NCI-H187 (cell line): ENCODE measurements at places on chromosomes 16 and 17.

DNA sequence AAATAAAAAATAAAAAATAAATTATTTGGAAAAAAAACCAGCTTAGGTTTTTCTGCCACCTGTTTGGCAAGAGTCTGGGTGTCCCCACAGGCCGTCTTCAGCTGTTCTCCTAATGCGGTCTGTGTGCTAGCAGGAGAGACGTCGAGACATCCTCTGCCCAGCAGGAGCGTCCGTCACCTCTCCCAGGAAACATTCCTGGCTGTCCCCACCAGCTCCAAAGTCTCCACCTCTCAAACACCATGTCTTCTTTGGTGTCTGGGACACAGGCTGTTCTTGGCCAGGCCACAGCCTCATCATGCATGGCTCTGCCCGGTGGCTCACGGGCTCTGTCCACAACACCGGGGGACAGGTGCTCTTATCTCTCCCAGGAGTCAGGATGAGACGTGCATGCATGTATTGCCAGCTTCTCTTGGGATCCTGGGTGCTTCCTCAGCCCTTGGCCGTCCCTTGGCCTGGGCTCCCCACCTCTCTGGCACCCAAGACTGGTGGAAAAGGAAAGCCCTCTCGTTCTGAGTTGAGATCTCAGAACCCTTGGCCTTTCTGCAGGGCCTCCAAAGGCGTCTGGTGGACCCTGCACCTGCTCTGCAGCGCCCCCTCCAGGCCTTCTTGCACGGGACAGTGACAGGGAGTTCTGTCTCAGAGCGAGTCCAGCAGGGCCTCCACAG is 84.9 kb upstream of the CBX4 start:
- DNase-seq: no peak

DNA sequence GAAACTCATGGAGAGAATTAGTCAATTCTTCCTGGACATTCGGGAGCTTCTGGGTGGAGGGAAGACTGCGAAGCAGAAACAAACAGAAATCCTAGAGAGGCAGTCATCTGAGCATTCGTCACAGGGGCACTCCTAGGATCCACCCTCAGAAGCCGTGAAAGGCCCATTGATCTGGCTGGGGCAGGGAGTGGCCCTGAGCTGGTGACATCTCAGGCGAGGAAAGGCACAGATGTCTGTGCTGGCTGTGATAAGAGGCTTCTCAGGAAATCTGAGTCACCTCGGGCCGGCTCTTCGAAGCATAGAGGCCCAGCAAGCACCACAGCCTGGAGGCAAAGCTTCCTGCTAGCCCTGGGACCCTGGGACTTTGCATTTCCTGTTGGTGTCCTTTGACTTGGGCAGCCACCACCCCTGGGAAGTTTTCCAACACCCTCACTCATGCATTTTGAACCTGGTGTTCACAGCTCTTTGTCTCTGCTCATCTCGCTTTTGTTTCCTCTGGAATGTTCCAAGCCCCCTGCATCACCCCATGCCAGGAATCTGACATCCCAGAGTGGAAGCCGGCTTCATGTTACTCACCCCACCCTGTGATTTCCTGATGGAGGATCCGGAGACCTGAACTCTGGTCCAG is 23.3 kb upstream of the CDRT4 start:
- DNase-seq: no peak

GRCh38 chr17:51948128-51948527 is 210.4 kb downstream of the CA10 start:
- no peak for DNase-seq

- DNase-seq: no peak
These were observed 621 bp upstream of the CSHL1 start for GRCh38 chr17:63911657-63912100.

GRCh38 chr16:57092786-57093411 is 516 bp downstream of the CPNE2 start:
- DNase-seq: no peak

DNA sequence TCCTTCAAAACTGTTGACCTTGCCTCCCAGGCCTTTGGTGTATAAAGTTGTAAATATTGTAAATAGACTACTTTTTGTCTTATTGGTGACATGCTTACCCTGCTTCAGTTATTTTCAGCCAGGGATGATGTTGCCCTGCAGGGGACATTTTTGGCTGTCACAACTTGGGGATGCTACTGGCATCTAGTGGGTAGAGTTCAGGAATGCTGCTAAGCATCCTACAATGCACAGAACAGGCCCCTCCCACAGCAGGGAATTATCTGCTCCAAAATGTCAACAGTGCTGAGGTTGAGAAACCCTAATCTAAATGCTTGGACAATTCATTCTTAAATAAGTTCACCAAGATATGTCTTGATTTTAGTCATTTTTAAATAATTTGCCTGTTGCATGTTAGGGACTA is 459.8 kb downstream of the PMP22 start:
- no peak for DNase-seq

GRCh38 chr17:76510831-76511244 is 9.6 kb upstream of the RHBDF2 start:
- DNase-seq: no peak

DNA sequence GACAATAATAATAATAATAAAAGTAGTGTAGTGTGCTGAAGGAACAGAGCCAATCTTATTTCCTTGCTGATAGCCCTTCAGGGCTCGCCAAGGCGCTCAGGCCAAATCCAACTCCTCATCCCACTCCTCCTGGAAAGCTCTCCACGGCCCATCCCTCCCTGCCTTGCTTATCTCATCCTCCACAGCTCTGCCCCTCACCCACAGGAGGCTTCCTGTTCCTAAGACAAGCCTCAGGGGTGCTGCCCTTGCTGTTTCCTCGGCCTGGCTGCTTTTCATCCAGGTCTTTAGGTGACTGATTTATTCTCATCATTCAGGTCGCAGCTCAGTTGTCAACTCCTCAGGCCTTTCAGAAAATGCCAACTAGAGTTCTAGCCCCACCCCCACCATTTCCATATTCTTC is 11.2 kb downstream of the GTF3C1 start:
- no peak for DNase-seq

GRCh38 chr16:83803811-83804210 is 4.0 kb upstream of the HSBP1 start:
- DNase-seq: no peak

DNA sequence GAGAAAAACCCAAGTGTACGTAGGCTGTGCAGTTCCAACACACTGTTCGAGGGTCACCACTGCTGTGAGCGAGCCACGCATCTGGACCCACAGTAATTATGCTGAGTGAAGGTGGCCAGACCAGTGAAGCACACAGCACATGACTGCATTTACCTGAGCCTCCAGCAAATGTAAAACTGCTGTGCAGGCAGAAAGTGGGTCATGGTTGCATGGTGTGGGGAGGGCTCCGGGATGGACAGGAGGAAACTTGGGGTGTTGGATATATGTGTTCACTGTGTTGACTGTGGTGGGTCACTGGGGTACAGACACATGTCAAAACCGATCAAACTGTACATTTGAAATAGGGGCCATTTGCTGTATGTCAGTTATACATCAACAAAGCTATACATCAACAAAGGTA is 78.7 kb upstream of the METRNL start:
- no peak for DNase-seq

GRCh38 chr16:57263541-57264351 is 18.7 kb downstream of the ARL2BP start:
- DNase-seq: no peak

DNA sequence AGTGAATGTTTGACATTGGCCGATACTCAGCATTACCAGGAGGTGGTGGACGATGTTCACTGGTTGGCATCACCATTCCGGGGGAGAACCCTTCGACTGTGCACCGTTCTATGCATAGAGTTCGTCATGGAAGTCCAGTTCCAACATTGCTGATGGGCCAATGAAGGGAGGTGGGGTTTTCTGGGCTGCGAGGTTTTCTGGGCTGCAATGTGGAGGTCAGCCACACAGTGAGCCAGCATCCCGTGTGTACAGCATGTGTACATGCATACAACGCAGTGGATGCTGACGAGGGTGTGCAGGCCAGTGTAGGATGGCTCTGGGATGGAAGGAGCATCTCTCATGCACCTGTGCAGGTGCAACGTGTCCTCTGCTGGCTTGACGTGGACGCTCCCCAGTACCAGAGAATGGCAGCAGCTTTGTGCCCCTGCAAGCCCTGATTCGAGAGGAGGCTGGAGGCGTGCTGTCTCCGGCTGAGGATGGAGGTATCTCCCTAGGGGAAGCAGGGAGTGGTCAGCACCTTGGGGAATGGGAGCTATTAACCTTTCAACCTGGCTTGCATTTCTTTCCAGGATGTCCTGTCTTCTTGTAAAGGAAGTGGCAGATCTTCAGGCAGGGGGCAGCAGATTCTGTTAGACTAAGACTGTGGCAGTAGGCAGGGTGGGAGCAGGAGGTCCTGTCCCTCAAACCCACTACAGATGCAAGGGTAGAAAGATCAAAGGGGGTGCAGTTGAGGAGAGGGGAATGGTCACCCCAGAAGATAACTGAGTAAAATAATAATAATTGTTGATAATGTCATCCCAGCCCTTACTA is 98.2 kb downstream of the CYLD start:
- no peak for DNase-seq

DNA sequence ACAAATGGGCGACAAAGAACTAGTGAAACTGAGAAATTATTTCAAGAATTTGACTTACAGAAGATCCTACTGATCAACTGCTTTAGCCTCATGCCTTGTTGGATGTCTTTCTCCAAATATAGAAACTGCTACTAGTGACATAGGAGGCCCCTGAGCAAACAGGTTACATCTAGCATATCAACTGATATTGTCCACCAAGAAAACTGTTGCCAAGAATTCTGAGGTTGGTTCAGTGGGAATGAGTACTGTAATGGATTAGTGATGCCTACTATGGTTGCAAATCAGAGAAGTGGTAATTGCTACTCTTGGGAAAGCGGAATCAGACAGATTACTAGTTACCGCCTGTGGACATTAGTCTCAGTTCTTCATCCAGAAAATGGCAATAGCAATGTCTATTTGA is 10.0 kb downstream of the CDC27 start:
- DNase-seq: no peak

DNA sequence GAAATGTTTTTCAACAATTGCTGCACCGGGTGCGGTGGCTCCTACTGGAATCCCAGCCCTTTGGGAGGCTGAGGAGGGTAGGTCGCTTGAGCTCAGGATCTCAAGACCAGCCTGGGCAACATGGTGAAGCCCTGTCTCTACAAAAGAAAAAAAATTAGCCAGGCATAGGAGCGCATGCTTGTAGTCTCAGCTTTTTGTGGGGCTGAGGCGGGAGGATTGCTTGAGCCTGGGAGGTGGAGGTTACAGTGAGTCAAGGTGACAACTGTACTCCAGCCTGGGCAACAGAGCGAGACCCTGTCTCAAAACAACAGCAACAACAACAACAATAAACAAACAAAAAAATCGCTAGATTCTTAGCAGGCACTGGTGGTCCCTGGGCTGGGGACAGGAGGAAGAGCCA is 28.5 kb downstream of the IL21R start:
- DNase-seq: no peak

DNA sequence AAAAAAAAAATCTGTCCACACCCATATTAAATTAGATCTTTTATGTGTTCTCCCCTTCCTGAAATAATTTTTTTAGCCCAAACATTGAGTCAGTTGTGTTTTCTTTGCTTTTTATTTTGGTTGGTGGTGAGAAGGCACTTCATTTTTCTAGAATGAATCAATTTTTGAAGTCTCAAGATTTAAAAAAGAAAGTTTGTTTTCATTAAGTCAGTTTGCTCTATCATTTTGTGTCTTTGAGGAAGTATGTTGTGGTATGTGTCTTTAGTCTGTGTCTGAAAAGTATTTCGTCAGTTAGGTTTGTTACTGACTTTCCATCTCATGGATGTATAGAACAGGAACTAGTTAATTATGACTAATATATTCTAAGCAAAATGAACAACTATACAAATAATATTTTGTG is 3.8 kb downstream of the IGF2BP1 start:
- no peak for DNase-seq

DNA sequence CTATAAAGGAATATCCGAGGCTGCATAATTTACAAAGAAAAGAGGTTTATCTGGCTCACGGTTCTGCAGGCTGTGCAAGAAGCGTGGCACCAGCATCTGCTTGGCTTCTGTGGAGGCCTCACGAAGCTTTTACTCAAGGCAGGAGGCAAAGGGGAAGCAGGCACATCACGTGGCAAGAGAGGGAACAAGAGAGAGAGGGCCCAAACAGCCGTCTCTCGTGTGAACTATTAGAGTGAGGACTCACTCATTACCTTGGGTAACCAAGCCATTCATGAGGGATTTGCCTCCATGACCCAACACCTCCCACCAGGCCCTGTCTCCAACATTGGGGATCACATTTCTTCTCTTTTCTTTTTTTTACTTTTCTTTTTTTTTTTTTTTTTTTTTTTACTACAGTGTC is 7.5 kb upstream of the ALKBH5 start:
- no peak for DNase-seq

- no peak for DNase-seq
These were observed 196.4 kb upstream of the KIF2B start for GRCh38 chr17:53626286-53626685.
